ENCODE measurements at places on chromosomes 11 and 22.

DNA sequence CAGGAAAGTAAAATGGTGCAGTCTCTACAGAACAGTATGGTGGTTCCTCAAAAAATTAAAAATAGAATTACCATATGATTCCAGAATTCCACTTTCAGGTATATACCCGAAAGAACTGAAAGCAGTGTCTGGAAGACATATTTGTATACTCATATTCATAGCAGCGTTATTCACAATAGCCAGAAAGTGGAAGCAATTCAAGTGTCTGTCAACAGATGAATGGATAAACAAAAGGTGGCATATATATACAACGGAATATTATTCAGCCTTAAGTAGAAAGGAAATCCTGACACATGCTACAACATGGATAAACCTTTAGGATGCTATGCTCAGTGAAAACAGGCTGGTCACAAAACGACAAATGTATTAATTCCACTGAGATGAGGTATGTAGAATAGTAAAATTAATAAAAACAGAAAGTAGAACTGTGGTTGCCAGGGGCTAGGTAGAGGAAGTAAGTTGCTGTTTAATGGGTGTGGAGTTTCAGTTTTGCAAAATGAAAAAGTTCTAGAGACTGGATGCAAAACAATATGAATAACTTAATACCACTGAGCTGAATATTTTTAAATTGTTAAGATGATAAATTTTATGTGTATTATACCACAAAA lies 14.5 kb downstream of the SAA1 start:
- DNase-seq = no peak

- peak; percentile 100 for DNase-seq
These were observed 116.9 kb downstream of the SIK3 start for GRCh38 chr11:116981266-116981885.

DNA sequence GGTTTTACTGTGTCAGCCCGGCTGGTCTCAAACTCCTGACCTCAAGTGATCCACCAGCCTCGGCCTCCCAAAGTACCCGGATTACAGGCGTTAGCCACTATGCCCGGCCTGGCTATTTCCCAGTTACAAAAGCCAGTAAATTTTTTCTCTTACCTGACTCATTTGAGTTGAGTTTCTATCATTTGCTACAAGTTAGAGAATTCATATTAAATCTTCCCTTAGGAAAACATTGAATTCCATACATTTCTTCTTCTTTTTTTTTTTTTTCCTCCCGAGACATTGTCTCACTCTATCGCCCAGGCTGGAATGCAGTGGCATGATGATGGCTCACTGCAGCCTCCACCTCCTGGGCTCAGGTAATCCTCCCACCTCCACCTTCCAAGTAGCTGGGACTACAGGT lies 26.0 kb downstream of the CHEK2 start:
- no peak for DNase-seq

DNA sequence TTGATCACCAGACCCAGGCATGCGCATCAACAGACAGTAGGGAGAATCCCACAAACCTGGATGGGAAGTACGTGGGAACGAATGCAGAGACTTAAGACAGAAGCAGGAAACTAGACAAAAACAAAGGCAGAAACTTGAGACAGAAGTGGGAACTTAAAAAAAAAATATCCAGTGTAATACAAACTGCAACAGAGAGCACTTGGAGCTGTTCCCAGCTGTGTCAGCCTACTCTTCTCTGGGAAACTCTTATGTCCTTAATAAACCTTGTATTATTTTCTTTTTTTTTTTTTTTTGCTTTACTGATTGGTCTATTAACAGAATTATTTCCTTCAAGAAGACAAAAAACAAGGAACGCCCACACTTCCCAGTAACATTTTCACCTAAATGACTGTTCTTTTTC lies 1818.1 kb upstream of the RAG2 start:
- no peak for DNase-seq

GRCh38 chr11:67317888-67318555 lies 14.7 kb downstream of the SSH3 start:
- DNase-seq = no peak

DNA sequence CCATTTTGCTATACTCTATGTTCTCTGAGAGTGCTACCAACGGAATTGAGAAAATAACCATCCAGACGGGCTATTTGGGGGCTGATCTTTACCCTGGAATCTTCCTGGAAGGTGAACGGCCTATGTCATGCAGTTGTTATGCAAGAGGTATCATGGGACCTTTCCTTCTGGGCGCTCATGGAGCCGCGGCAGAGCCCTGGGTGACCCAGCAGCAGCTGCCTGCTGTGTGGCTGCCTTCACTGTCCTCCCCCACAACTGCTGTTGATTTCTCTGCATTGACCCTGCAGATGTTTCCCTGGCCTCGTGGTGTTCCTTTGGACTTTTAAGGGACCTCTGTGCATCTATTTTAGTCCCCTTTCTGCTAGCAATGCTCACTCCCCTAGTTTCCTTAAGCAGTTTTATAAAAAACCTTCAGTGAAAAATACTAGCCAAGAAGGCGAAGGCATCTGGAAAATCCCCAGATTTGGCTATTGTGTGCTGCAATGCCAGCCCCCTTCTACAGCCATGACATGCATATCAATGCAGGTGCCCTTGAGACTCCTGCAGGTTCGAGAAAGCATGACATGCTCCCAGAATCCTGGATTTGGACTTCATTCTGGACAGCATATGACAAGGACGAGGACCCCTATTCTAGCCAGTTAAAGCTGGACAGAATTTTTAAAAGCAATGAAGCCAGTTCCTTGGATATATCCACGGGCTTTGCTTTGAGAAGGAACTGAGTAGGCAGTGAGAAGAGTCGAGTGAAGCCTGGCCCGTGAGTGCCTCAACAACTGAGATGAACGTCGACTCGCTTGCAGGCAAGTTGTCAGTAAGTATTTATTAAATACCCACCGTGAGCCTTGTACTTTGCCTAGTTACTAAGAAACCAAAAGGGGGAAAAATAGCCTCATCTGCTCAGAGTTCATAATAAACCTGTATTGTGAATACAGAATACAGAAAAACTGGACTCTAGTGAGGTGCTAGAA lies at the start of gene SLC25A18:
TSS of gene SLC25A18 (plus strand) at position 593 of the 965 bp plus-strand sequence. CDS start 16,447 bp downstream, outside the sequence.
- peak; percentile 7 for DNase-seq

GRCh38 chr11:120457996-120458395 lies 53.6 kb upstream of the GRIK4 start:
- DNase-seq = no peak

DNA sequence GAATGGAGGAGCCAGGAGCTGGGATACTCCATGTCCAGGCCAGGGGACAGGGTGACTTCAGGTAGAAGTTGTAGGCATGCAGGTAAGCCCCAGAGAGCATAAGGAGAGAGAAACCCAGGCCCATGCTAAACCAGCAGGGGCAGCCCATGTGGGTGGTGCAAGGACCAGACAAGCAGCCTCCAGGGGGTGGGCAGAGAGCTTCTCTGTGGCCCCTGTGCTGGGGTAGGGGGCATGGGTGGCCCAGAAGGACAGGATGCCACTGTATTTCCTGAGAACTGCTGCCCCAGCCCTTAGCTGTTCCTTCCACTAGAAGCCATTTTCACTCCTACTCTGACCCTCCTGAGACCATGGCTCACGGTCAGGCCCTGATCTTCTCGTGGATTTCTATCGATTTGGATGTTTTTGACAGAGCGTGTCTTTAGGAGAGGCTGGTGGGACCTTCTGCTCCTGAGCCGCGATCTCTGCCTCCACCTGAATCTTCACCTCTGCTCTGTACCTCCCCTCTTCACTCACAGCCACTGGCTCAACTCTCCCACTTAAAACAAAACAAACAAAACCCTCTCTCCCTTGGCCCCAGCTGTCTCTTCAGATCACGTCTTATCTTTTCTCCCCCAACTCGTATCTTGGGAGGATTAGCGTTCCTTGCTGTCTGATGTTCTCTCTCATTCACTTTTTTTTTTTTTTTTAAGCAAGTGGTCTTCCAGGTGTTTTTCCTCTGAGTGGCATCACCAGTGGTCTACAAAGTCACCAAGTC lies 112.2 kb downstream of the NECTIN1 start:
- no peak for DNase-seq

DNA sequence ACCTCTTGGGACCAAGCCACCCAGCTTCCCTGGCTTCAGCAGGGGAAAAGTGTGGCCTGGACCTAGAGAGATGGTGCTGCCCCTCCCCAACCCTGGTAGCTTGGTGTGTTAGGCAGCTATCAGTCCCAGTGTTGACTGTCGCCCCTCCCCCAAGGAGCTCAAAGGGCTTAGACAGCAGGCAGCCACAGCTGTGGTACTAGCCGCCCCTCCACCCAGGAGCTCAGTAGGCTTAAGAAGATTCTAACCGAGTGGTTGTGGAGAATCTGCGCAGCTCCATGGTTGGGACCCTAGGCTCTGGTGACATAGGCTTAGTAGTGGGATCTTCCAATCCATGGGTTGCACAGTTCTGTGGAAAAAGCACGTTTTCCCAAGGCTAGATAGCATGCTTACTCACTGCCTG lies 458.4 kb upstream of the LRRC4C start:
- DNase-seq = no peak

DNA sequence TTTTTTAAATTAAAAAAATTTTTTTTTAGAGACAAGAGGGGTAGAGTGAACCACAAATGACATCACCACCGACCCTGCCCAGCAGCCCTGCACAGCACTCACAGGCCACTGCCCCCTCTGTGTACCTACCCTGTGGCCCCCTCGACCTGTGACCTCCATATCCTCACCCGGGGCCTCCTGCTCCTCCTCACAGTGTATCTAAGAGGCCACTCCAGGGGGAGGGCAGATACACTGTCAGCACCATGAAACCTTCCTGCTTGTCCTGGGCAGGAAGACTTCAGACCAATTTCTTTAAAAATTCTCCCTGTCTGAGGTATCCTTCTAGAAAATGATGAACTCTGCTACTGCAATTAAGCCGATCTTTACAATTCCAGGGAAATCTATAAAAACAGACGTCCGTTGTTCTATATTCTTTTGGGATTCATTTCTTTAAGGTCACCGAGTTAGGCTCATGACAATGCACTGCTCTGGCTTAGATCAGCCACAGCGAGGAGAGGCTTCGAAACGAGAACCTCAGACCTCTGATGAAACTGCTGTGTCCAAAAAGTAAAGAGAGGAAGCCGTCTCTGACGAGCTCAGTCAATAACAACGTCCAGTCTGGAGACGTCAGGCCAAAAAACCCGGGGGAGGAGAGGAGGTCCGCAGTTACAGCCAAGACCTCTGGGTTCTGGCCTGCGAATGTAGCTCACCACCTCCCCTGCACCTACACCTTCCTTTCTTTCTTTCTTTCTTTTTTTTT lies 17.5 kb downstream of the NFAM1 start:
- DNase-seq = no peak

DNA sequence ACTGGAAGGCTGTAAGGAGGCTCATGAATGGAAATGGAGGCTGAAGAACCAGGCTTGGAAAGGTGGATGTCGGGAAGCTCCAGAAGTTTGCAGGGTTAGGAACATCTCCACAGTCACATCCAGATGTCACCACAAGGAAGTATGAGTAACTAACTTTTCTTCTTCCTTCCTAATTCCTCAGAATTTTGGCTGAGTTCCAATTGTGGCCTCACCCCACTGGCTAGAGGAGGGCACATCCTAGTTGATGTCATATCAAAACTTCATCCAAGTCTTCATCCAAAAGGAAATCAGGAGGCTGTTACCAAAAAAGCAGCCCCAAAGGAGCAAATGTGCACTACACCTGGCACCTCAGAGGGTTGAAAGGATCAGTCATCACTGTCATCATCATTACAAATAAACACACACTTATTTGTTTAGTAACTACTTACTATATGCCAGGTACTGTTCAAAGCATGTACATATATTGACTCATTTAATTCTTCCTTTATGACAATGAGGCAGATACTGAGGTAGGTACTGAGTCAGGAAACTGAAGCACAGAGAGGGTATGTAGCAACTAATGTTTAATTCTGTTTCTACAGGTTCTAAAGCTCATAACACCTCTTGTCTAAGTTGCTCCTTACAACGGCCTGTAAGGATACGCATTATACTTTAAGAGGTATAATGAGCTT lies 7.3 kb upstream of the PTPN5 start:
- DNase-seq = no peak

DNA sequence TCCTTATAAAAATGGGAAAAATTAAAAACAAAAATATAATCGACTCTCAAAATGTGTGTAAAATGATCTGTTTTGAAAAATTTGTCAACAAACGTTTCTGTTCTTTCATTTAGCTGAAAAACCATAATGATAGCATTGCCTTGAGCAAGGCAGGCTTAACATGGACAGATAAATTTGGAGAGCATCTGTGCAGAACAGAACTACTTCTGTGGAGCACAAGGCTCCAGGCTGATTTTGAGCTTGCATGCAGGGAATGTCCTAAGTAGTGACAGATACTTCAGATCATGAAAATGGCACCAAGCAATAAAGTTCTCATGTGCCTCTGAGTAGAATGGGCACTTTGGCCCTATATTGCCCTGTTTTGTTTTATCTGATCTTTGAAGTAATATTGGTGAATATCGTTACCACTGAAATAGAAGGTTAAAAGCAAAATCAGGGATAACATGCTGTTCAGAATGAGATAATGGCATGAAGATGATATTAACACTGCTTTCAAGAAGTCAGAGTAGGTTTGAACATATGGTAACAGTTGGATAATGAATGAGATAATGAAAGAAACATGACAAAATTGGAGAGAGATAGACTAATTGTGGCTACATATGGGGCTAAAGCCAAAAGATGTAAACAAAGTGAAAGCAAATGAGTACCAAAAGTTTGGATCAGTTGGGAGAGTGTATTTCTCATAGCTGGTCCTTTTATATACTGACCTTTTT lies 730.5 kb upstream of the CCDC179 start:
- DNase-seq = no peak

DNA sequence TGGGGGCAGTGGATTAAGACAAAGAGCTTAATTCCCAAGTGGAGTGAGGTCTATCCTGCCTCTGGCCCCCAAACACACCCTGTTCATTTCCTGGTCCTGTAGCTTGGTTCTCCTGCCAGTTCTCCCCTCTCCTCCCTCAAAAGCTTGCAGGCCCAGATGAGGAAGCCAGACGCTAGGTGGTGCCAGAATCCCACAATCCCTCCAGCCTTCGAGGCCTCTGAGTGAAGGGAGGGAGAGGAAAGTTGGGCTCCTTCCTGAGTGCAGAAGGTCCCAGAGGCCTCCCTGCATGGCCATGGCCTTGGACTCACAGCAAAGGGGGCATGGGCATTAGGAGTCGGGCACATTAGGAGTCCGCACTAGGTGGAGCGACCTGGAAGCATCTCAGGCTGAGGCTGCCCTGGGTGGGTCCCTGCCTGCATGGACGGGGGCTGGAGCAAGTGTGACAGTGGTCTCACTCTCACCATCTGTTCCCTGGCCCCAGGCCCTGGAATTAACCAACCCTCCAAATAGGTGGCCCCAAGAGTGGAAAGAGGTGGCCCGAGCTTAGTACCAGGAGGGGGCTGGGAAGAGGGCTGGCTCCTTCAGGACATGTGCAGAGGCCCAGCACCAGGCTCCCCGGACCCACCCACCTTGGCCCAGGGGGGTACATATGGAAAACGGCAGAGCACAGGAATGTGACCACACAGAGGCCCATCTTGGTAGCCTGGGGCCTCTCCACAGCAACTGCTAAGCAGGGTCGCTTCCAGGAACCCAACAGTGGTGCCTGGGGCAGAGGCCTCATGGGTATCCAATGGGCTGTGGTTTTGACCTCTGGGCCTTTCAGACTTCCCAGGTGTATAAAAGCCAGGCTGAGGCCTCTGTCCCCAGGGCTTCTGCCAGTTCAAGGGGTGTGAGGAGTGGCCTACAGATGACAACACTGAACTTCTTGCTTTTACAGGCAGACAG lies 5.2 kb downstream of the FXYD2 start:
- DNase-seq = peak; percentile 64

- no peak for DNase-seq
These were observed 24.3 kb downstream of the SERPINH1 start for GRCh38 chr11:75586395-75586794.

- DNase-seq = no peak
These were observed 85.8 kb downstream of the EFCAB6 start for GRCh38 chr22:43726322-43726721.

All from GF-D8 (cell line).